Glomerular endothelial cell (primary cell): ENCODE measurements at places on chromosomes 6 and 20. TPM values are rescaled to one million over a fixed set of nuclear protein-coding genes. Genes with fewer than 3 reads are reported as not detected.

DNA sequence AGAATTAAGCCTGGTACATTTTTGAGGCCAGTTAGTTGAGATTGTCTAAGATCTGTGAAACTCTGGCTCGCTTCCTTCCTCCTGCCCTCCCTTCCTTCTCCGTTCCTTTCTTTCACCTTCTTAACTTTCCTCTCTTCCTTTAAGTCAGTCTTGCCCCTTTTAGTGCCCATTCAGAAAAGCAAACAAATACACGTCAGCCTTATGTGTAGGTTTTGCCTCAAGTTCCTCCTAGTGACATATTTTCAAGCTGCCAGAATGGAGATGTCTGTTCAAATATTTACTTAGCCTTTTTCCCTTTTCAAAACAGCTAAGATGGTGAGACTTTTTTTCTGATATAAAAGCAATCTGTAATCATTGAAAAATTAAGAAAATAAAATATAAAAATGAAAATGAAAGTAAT is 178.4 kb downstream of the FARS2 start:
- no peak for DNase-seq

- DNase-seq = no peak
These were observed 133.1 kb upstream of the PRDM1 start for GRCh38 chr6:105952772-105953690.

Gene PGBD1
- total RNA-seq = 7.5 and 9.1 TPM in 2 replicates

Gene ACOT8
- 31.0 and 32.3 TPM in 2 replicates for total RNA-seq

- no peak for DNase-seq
These were observed 112.3 kb upstream of the MARCKS start for GRCh38 chr6:113744861-113745260.

Gene NR2E1
- total RNA-seq = not detected in 2 replicates

GRCh38 chr6:161348628-161348994 is 74.8 kb upstream of the AGPAT4 start:
- DNase-seq = no peak

Gene EYS
- 0.41 TPM in 1 of 2 replicates, not detected in the other for total RNA-seq

Gene BMP2
- 17.7 and 26.9 TPM in 2 replicates for total RNA-seq

DNA sequence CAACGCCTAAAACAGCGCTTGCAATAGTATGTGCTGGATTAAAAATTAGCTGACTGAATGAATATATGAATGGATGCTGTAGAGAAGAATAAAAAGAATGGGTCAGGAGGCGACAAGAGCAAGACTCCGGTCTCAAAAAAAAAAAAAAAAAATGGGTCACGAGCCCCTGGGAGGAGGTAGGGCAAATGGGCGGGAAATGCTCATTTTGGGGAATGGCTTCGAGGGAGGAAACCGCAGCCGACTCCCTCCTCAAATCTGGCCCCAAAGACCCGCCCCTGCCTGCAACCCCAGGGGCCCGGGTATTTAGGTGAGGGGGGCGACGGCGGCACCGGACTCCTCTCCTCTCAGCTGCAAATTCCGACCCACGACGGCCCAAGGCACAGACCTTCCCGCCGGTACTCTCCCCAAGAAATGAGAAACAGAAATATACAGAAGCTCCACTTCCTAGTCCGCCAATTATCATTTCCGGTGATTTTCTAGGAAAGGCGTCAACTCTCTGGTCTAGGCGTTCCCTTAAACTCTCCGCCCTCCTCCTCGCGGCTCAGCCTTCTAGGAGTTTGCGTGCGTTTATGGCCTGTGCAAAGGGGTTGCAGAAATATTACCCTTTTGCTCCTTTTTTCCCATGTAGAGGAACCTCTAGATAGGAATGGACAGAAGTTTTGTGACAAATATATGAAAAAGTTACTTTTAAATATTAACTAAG is at the start of gene ZNF311:
ZNF311 (minus strand) TSS at position 133 of the 703 bp plus-strand sequence. CDS start 1,361 bp downstream, outside the sequence.
- no peak for DNase-seq

DNA sequence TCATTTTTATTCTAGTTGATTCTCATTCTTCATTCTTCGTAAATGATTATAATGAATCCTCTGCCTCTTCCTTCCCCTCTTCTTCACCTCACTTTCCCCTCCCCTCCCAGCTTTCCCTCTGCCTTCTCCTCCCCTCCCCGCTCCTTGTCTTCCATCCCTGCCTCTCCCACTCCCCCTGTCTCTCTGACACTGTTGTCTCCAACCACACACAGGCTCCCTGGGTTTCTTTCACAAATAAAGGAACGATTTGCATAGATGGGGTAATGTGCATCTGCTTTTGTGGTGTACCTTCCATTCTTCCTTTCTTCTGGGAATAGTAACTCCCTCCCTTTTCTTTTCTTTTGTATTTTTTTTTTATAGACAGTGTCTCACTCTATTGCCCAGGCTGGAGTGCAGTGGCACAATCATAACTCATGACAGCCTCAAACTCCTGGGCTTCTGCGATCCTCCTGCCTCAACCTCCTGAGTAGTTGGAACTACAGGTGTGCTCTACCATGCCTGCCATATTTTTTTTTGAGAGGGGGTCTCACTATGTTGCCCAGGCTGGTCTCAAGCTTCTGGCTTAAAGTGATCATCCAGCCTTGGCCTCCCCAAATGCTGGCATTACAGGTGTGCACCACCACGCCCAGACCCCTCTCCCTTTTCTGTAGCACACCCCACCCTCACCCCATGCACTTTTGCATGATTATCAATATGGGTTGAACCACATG is 318.6 kb downstream of the PRKN start:
- DNase-seq = no peak
